ENCODE measurements at places on chromosomes 11 and 22.

DNA sequence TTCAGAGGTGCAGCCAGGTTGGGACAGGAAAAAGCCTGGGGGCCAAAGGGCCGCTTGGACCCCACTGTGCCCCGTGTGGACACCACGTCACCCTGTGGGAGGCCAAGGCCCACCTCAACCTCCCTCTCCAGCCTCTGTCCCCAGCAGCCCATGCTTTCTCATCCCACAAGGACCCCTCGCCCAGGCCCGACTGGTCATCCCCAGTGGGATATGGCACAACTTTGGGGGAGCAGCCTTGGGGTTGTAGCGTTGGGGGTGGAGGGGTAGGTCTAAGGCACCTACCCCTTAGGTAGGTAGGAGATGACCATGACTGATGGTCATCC lies 44.0 kb downstream of the IGF2 start:
- no peak for DNase-seq

DNA sequence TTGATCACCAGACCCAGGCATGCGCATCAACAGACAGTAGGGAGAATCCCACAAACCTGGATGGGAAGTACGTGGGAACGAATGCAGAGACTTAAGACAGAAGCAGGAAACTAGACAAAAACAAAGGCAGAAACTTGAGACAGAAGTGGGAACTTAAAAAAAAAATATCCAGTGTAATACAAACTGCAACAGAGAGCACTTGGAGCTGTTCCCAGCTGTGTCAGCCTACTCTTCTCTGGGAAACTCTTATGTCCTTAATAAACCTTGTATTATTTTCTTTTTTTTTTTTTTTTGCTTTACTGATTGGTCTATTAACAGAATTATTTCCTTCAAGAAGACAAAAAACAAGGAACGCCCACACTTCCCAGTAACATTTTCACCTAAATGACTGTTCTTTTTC lies 1818.1 kb upstream of the RAG2 start:
- no peak for DNase-seq

DNA sequence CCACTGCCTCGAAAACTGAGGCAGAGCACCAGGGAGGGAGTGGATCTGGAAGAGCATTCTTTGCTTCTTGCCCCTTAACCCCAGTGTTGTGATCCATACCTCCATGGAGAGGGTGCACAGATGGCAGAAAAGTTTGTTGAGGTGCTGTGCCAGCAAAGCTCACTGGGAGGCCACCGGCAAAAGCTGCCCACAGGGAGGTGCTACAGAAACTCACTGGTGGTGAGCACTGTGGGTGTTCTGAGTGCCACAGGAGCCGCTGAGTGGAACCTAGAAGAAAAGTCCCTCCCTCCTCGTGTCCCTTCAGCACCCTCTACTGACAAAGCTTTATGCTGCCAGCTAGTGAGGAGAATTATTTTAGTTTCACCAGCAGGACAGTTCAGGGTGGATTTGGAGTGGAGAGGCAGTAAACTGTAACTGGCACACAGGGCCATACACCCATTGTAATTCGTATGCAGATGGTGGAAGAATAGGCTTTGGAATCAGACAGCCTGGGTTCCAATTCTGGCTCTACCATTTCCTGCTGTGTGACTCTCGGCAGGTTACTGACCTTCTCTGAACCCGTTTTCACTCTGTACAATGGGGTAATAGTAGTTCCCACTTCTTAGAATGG lies 84.6 kb downstream of the SWAP70 start:
- DNase-seq: peak; percentile 93

- no peak for DNase-seq
Observed at GRCh38 chr11:68066742-68067141, 27.9 kb downstream of the TCIRG1 start.

DNA sequence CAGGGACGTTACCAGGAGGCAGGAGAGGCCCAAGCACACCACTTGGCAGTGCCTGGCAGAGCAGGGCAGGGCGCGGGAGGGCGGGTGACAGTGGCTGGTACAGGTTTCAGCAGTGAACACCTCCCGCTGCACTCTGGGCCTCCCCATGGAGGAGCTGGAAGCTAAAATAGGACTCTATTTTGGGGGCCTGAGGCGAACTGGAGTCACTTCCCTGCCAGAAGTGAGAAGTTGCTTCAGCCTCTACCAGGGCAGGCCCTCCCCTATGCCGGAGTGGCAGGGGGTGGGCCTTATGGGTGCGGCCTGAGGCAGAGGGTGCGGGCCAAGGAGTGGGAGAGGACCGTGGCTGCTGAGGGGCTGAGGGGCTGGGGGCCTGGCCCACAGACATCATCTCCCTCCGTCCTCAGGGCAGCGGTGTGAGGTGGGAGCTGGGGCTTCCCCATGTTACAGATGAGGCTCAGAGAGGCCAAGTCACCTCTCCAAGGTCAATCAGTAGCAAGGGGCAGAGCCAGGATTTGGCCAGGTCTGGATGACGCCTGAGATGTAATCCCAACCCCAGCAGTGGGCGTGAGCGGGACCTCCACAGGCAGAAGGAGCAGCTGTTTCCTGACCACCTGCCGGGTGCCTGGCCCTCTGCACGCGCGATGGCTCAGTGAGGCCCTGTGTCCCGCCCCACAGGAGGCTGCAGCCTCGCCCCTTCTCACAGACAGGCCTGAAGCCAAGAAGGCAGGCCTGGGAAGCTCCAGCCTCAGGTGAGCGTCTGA lies 39.3 kb downstream of the KCNJ4 start:
- no peak for DNase-seq

- DNase-seq: no peak
Observed at GRCh38 chr11:65159012-65159411, 11.0 kb upstream of the SPDYC start.

DNA sequence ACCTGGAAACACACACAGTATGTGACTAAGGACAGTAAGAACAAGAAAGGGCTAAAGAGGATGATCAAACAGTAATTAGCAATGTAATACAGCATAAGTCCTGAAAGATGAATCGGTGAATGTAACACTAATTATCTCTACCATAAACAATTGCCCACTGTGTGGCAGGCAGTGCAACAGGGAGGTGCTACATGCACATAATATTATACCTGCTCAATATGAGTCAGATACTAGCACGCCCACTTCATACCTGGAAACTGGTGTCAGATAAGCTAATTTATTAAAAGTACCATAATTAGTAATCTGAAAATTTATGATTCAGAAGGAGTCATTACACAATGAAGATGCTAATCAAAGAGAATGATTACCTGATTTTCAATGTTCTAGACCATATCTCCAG lies 14.9 kb downstream of the CASP12 start:
- no peak for DNase-seq

GRCh38 chr22:44207981-44208317 lies 27.2 kb downstream of the PARVG start:
- no peak for DNase-seq

DNA sequence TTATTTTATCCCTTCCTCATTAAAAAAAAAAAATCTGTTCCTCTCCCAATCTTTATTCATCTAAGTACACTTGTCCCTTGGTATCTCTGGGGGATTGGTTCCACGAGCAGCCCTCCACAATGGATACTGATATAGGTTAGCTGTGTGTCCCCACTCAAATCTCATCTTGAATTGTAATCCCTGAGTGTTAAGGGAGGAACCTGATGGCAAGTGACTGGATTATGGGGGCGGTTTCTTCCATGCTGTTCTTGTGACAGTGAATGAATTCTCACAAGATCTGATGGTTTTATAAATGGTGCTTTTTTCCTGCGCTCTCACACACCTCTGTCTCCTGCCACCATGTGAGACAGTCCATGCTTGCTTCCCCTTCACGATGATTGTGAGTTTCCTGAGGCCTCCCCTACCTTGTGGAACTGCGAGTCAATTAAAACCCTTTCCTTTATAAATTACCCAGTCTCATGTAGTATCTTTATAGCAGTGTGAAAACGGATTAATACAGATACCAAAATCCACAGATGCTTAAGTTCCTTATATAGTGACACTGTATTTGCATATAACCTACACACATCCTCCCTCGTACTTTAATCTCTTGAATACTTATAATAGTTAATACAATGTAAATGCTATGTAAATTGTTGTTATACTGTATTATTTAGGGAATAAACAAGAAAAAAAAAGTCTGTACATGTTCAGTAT lies 62.0 kb downstream of the PACS1 start:
- DNase-seq: no peak

DNA sequence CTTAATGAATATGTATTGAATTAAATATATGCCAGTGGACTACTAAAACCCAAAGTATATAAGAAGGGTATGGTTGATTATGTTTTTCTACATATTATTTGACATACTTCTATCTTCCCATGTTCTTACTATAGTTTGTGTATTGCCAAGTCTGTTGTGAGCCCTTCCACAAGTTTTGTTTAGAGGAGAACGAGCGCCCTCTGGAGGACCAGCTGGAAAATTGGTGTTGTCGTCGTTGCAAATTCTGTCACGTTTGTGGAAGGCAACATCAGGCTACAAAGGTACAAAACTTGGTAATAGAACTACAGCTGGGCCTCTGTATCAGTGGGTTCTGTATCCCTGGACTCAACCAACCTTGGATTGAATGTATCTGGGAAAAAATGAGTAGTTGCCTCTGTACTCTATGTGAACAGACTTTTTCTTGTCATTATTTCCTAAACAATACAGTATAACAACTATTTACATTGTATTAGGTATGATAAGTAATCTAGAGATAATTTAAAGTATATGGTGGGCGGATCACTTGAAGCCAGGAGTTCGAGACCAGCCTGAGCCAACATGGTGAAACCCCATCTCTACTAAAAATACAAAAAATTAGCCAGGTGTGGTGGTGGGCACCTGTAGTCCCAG lies 38.7 kb upstream of the TTC36 start:
- peak; percentile 11 for DNase-seq

- no peak for DNase-seq
Observed at GRCh38 chr11:97107604-97108003, 717.8 kb downstream of the JRKL start.

Data from bone marrow (tissue), 2 donors.